Fibroblast of skin of right biceps (primary cell): ENCODE measurements at places on chromosomes 1 and 21.
A peak's percentile ranks its signal among the peaks of the same experiment; 100 is the strongest.

GRCh38 chr1:222239130-222239529 lies 308.8 kb downstream of the HHIPL2 start:
- DNase-seq = no peak

DNA sequence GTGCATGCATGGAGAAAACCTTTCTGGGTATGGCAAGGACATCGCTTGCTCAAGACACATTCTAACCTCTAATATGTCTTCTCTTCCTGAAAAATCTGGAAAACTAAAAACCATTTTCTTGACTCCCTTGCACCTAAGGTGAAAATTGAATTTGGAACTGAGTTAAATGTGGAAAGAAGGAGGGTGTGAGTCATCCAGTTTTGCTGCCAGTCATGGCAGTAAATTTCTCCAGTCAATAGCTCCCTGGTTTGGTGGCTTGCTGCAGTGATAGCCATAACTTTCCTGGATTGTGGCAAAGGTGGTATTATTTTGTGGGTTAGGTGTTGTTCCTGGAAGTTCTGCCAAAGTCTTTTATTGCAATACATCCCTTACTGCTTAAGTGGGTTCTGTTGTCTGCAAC lies 2.5 kb downstream of the ZCCHC17 start:
- no peak for DNase-seq

- peak; percentile 93 for DNase-seq
Observed at GRCh38 chr1:200620273-200621131, at the start of gene KIF14. KIF14 (minus strand) TSS chr1:200620751; CDS start chr1:200618723, 2,028 bp downstream.

DNA sequence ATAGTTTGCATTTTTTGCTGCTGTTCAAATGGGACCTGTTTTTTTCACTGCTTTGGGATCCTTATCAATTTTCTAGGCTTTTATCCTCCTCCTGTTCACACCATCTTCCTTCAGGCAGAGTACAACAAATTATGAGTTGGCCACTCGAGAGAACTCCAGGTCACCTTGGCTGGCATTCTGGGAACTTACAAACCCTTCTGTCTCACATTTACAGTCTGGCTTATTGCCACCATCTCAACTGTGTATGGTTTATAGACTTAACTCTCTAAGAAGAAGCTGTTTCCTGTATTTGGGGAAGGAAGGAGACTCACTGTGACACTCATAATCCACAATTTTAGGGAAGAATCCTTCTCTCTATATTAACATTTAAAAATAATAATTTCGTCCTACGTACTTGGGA lies 5.4 kb upstream of the ZNF691 start:
- DNase-seq = no peak

DNA sequence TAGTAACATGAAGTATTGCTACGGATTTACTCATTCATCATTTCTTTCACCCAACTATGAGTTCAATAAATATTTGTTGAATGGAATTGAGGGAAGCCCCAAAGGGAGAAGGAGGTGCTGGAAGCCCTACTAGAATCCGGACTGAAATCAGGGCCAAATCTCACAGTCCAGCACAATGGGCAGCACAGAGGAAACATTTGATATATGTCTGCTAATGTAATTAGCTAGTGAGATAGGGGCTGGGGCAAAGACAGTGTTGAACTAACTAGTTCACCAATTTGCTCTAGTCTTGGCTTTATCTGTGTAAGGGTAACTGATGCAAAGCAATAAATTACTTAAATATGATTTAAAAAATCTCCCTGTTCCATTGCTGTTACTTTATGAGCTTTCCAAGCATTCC lies 26.1 kb upstream of the SLC30A1 start:
- DNase-seq = no peak

DNA sequence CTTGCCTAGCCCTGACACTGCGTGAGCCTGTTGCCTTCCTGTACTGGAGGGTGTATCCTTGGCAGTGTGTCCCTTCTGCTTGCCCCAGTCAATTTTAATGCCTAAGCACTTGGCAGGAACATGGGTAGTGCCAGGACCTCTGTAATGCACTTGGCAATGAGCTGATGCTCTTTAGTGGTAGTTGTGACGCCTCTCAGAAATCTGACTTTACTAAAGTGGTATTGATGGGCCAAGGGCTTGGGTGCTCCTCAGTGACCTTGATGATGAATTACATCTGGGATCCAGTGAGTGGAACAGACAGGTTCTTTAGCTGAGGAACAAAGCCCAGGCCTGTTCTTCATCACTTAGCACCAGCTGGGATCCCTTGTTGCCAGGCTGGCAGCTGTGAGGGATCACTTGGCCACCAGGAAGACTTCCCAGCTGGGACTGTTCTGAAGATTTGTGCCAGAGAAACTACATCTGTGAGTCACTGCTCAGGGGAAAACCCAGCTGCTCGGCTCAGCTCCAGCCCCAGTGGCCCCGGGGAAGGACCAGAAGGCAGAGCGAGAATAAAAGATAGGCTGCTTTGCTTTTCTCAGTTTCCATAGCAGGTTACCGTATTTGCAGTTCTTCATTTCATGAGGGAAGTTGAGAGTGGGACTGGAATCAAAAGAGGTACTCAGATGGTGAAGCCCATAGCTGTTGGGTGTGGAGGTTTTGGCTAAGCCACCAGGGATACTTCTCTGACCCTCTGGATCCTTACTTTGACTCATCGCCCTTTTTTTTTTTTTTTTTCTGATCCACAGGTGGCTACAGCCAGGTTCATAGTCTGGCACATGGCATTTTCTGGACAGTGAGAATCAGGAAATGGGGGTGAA lies 28.5 kb upstream of the KCNA2 start:
- DNase-seq = no peak

DNA sequence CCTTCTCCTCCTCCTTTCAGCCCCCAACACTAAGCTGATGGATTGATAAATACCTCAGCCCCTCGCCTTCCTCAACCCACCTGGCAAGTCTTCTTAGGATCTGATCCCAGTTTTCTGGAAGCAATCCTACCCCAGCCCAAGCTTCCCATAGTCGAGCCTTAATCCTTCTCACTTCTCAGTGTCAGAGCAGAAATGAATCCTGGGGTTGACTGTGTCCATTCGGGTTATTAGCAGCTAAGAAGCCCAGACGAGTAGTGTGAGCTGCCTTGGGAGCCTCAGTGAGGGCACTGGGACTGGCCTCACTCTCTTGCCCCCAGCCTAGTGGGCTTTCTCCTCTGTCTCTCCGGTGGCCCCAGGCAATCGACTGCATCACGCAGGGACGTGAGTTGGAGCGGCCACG lies 12.4 kb upstream of the PEAR1 start:
- no peak for DNase-seq

DNA sequence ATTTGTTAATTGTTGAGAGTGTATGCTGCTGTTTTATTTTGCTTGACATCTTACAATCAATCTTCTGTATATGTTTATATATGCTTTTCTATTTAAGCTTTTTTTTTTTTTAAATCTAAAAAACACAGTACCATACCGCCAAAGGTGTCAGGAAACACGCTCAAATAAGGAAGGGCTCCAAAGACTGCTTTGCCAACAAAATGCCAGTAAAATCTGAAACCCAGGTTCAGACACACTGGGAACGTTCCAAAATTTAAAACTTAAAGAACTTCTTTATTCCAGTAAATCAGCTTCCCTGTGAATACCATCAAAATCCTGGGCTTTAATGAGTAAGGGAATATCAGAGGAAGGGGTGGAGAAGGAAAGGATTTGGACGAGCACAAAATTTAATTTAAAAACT lies 87.3 kb downstream of the SIM2 start:
- DNase-seq = no peak
